KG1 (cell line): ENCODE measurements at places on chromosomes 13 and 19.

GRCh38 chr13:32940601-32941000 is 75.6 kb upstream of the KL start:
- no peak for DNase-seq

GRCh38 chr13:50213526-50213925 is 198.3 kb downstream of the KCNRG start:
- no peak for DNase-seq

DNA sequence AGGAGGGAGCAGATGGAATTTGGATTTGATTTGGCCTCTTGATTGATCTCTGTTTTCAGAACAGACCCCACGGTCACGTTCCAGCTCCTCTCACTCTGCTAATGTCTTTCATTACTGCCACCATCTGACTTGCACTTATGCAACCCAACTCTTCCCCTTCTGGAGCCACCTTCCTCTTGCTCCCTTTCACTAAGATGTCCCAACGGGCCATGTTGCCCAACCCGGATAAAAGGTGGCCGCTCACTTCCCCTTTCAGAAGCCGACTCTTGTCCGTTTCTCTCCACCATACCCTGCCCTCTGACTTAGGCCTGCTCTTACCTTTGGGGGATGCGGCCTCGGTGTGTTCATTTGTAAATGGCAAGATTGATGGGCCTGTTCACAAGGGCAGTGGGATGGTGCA is 27.4 kb upstream of the CYP4F8 start:
- no peak for DNase-seq

- DNase-seq: no peak
Measured at GRCh38 chr13:113058988-113059850, 46.4 kb upstream of the F7 start.

DNA sequence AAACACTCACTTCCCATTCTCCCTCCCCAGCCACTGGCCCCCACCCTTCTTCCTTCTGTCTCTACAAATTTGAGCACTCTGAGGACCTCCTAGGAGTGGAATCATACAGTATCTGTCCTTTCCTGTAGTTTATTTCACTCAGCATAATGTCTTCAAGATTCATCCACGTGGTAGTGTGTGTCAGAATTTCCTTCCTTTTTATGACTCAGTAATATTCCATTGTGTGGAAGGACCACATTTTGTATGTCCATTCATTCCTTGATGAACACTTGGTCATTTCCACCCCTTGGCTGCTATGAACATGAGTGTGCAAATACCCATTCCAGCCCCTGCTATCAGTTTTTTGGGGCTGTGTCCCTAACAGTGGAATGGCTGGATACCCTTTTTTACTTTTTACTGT is 9.8 kb downstream of the KLF2 start:
- no peak for DNase-seq

DNA sequence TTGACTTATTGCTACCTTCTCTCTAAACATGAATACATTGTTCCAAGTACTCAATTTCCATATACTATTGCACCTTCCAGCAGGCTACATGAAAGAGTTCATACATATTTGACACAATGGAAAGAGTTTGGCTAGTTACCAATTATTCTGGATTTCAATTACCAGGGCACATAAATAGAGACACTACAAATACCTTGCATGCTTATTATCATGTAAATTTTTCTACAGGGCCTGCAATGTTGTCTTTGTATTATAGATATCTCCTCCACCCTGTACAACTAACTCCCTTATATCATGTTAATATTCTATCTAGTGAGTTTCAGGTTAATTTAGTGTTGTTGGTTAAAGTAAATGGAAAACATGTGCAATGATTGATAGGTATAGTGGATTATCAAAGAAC is 540.7 kb upstream of the SLITRK5 start:
- no peak for DNase-seq

GRCh38 chr19:17333611-17334413 is 843 bp downstream of the ANO8 start:
- no peak for DNase-seq

GRCh38 chr19:52176574-52176973 is 5.2 kb upstream of the ZNF836 start:
- no peak for DNase-seq

DNA sequence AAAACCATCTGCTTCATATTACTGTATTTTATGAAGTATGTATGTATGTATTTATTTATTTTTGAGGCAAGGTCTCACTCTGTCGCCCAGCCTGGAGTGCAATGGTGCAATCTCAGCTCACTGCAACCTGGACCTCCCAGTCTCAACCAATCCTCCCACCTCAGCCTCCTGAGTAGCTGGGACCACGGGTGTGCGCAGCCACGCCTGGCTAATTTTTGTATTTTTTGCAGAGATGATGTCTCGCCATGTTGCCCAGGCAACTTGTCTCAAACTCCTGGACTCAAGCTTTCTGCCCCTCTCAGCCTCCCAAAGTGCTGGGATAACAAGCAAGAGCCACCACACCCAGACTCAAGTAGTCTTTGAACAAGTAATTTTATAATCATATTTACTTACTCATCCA is 5.5 kb downstream of the KATNAL1 start:
- DNase-seq: no peak

DNA sequence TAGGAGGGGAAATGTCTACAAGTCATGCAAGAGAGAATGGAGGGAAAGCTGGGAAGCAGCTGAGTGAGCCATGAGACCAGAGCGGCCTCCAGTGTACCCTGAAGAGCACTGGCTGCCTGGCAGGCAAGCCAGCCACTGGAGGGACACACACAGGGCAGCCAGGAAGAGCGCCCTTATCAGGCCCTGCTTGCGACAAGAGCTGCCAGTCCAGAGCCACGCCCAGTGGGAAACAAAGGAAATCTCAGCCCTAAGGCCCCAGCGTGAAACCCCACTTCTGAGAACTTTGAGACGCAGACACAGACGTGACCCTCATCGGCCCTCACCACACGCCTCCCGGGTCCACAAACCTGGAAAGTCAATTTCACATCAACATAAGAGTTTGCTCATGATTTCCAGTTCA is 105.0 kb downstream of the STK24 start:
- DNase-seq: no peak

DNA sequence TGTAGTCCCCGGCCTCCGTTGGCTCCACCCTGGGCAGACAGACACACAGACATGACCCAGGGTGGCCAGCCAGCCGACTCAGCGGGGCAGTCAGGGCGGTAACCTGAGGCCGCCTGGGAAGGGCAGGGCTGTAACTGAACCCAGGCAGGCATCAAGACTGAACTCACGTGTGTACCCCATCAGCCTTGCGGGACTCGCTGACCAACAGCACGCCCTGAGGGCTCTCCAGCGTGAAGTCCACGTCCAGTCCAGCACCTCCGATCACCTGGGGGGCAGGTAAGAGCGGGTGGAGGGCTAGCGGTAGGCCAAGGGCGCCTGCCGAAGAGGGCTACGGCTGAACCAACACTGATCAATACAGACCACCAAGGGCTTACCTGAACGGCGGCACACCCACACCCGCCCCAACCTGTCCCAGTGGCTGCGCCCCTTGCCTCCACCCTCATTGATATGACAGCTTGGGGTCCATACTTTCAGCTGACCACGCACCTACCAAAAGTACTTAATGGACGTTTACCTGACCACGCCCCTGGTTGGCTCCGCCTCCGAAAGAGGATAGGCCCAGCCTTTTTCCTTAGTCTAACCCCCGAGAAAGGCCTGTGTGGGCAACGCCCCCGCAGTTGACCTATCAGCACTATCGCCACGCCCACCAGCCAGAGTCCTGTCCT is 791 bp downstream of the TMED1 start:
- no peak for DNase-seq
